Epithelial cell of prostate (primary cell): ENCODE measurements at places on chromosomes 3 and 15.

GRCh38 chr15:73341886-73342600 lies 26.7 kb downstream of the HCN4 start:
- no peak for DNase-seq

DNA sequence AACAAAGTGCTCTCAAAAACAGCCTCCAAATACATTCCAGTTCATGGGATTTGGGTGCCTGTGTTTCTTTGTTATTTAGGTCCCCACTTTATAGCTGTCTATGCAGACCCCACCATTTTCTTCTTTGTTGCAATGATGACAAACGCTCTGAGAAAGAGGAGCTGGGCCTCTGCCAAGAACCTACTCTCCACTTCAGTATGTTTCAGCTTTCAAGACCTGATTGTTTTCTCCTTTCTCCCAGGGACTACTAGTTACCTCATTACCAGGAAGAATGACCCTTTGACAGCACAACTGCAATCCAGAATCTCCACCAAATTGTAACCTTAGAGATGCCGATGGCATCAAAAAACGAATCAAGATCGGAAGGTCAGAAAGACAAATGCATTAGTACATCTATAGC lies 236.8 kb downstream of the MEIS2 start:
- no peak for DNase-seq

- no peak for DNase-seq
Observed at GRCh38 chr3:98733812-98734281, 29.3 kb upstream of the ST3GAL6 start.

DNA sequence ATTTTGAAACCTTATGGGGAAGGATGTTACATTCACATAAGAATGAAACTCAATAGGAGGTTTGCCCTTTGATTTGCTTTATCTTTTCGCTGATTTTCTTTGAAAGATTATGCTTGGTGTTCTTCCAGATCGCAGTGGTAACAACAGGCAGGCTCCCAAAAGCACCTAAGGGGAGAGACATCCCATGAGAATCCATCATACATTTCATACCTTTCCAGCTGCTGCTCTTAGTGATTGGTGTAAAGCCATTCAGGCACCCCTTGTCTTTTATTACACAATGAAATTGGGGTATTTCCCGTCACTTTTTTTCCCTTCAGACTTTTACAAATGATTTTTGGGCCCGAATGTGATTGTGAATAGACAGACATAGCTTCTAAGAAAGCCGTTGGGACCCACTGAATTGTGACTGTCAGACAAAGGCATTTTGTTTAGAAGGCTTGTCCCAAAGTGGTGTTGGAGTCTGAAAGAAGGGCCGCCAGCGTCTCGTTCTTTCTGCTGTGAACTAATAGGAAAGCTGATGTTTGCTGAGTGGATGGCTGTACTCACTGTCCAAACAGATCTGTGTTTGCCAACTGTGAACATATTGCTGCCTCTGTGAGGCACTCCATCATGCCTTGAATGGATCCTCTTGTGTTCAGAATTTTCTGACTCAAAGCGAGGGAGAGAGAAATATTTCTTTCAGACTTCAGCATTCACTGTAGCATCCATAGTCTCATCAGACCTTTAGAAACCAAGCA lies 164.3 kb downstream of the FNDC3B start:
- DNase-seq, result no peak

DNA sequence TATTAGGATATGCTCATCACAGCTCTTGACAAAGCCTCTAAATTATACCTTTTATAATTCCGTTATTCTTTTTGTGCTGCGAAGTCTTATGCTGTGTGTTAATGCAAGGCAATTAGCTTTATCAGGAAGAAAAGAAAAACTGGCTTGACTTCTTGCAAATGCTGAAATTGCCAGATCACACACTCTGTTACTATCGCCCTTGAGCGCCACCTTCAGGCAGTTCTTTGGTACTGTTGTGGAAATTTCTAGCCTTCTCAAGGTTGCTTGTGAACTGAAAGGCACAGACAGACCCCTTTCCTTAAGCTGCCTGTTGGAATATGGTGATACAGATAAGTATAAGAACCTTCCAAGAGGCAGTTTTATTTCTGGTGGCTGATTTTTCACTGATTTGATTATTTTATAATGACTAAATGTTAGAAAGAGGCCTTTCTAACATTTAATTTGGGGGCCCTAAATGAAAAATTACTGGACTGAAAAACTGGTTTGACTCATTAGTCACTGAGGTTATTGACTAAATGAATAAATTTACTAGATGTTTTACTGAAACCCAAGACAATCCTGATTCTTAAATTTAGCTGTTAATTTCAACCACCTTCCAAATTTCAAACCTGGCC lies 126.2 kb upstream of the RASGRP1 start:
- DNase-seq, result no peak

GRCh38 chr3:145183261-145183660 lies 977.7 kb downstream of the PLOD2 start:
- DNase-seq, result no peak

DNA sequence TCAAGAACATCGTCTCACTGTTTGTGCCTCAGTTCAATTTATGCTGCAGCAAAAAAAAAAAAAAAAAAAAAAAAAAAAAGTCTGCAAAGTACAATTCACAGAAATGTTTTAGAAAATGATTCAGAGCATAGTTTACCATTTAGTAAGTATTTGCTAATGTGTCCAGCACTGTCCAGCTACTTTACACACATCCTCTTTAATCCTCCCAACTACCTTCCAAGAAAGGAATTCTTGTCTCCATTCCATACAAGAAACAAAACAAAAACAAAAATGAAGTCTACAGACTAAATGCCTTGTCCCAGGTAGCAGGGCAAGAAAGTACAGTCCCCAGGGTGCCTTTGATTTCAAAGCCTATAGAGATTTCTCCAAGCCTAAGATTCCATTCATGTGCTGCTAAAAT lies 38.9 kb upstream of the SNTN start:
- no peak for DNase-seq

GRCh38 chr3:51955893-51956770 lies 951 bp downstream of the GPR62 start:
- no peak for DNase-seq

GRCh38 chr3:111081008-111081545 lies 9.5 kb downstream of the NECTIN3 start:
- no peak for DNase-seq

GRCh38 chr3:30832961-30833575 lies 61.4 kb downstream of the GADL1 start:
- no peak for DNase-seq

GRCh38 chr3:183534249-183534648 lies 21.3 kb downstream of the KLHL6 start:
- no peak for DNase-seq

GRCh38 chr3:108293858-108294257 lies 2.5 kb upstream of the HHLA2 start:
- no peak for DNase-seq

- DNase-seq, result no peak
Observed at GRCh38 chr3:53483821-53484220, 10.6 kb upstream of the CACNA1D start.

GRCh38 chr15:39472621-39473297 lies 108.1 kb upstream of the THBS1 start:
- DNase-seq, result no peak

- DNase-seq, result no peak
Observed at GRCh38 chr3:36686516-36686915, 77.8 kb downstream of the DCLK3 start.

GRCh38 chr3:161343986-161344385 lies 27.3 kb downstream of the SPTSSB start:
- no peak for DNase-seq

DNA sequence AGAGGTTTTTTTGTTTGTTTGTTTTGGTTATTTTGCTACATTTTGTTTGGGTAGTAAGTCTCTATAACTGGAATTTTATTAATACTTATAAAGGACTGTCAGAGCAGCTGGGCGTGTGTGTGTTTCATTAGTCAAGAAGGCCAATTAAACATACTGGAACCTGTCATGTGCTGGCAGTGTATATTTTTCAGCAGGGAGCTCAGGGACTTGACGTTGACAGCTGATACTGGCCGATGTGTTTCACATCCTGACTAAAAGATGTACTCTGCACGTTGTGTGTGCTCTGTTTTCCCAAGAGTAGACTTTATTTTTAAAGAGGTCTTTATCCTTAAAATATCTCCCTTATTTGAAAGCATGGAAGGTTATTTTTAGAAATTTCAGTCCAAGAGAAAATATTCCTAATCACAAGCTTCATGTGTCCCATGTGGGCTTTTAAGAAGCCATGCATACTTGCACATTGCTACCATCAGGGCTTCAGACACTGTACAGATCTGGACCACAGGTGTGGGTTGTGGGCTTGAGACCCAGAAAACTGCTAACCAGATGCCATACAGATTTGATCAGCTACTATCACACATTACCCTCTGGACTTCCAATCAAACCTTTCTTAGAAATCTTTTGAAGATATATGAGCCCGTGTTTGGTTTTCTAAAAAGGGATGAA lies 135.9 kb downstream of the FEZF2 start:
- DNase-seq, result no peak

- DNase-seq, result no peak
Observed at GRCh38 chr3:1207904-1208303, 115.1 kb downstream of the CNTN6 start.

- DNase-seq, result no peak
Observed at GRCh38 chr3:183193762-183194689, 31.5 kb upstream of the LAMP3 start.

- DNase-seq, result no peak
Observed at GRCh38 chr15:50883903-50884302, 24.6 kb upstream of the AP4E1 start.

- DNase-seq, result no peak
Observed at GRCh38 chr15:48855501-48856440, 22.2 kb upstream of the EID1 start.

- DNase-seq, result no peak
Observed at GRCh38 chr3:15653321-15653720, 51.8 kb downstream of the BTD start.

- DNase-seq, result no peak
Observed at GRCh38 chr15:79076661-79077060, 13.9 kb downstream of the RASGRF1 start.

DNA sequence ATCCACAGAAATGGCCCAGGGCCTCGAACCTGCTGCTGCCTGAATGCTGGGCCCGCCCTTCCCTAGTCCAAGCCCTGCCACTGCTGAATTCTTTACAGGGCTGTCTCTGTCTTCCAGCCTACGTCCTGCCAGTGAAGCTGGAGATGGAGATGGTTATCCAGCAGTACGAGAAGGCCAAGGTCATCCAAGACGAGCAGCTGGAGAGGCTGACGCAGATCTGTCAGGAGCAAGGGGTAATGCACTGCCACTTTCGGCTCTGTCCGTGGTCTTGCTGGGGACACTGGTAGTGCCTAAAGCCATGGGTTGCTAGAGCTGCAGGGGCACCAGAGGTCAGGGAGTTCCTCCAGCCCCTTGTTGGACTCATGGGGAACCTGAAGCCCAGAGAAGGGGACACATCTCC lies 115.7 kb downstream of the TMEM266 start:
- no peak for DNase-seq

- DNase-seq, result no peak
Observed at GRCh38 chr3:152241142-152242017, 27.3 kb upstream of the MBNL1 start.

DNA sequence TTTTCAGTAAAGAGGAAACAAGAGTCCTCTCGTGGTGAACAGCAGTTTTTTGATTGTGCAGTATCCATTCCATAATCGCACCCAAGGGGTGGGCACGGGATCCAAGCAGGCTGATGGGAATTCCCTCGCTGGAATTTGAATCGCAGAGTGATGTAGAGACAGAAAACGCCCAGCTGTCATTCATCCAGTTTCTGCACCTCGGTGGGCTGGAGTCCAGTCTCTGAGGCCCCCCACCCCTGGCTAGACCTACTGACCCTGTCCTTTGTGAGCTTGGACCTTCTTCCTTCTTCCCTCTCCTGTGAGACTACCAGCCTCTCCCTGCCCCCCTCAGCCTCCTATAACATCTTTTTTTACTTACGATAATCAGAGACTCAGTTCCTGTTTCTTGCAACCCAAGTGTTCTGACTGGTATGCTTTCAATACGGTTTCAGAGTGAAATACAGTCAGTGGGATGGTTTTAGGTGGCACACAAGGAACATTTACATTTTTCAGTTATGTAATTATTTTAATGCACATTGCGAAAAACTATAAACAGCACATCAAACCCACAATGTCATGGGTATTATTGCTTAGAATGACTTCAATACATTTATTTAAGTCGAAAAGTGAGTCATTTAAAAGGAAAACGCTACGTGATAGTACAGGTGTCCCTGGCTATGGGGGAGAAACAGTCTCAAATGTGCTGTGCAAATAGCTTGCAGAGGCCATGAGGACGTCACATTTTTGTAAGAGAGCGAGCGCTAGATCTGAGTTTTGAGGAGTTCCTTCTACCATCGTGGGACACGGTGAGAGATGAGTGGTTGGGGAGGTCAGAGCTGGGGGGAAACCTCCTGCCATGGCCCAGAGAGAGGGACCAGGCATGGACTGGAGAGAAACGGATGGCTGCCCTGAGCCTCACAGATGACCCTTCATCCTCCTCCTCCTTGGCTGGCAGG lies 37.5 kb upstream of the CHST2 start:
- no peak for DNase-seq

DNA sequence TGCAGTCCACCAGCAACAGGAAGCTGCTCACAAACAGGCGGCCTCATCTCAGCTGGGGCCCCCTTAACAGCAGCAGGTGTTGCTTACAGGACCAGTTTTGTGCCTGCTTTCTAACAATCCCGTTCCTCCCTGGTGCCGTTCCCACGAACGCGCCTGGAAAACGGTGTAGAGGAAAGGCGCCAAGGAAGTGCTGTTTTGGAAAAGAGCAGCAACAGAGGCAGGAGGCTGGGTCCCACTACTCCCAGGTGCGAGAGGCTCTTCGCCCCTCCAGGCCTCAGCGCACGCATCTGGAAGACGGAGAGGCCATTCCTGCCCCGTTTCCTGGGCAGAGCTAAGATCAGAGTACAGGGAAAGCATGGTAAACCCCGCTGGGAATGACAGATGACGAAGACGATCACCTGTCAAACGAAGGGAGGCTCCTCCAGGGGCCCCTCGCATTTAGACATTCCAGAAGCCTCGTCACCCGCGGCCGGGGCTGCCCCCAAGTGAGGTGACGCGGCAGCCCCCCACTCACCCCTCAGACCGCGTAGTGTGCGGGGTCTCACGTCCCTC lies 603 bp downstream of the SCAPER start:
- DNase-seq, result no peak

GRCh38 chr3:104974316-104974715 lies 392.4 kb upstream of the ALCAM start:
- no peak for DNase-seq

DNA sequence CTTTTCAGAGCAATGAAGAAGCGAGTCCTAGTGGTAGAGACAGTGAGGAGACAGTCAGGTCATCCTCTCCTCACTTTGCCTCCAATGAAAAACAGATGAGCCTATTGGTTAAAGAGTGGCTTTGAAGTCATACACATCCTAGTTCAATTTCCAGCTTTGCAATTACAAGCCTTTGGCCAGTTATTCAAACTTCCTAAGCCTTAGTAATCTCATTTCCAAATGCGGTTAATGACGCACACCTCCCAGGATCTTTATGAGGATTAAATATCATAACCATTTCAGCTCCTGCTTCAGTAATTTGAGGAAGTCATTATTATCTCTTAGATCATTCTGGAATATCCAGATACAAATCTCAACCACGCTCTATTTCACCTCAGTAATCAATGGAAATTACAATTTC lies 10.0 kb upstream of the ST6GAL1 start:
- DNase-seq, result no peak

- no peak for DNase-seq
Observed at GRCh38 chr15:98554272-98555172, 93.8 kb upstream of the IGF1R start.

GRCh38 chr3:65169961-65170360 lies 482.2 kb upstream of the ADAMTS9 start:
- no peak for DNase-seq

GRCh38 chr15:70171256-70171886 lies 73.7 kb upstream of the TLE3 start:
- no peak for DNase-seq

GRCh38 chr3:60323651-60324050 lies 927.6 kb downstream of the FHIT start:
- DNase-seq, result no peak
